ENCODE measurements at places on chromosomes 1 and 21.

DNA sequence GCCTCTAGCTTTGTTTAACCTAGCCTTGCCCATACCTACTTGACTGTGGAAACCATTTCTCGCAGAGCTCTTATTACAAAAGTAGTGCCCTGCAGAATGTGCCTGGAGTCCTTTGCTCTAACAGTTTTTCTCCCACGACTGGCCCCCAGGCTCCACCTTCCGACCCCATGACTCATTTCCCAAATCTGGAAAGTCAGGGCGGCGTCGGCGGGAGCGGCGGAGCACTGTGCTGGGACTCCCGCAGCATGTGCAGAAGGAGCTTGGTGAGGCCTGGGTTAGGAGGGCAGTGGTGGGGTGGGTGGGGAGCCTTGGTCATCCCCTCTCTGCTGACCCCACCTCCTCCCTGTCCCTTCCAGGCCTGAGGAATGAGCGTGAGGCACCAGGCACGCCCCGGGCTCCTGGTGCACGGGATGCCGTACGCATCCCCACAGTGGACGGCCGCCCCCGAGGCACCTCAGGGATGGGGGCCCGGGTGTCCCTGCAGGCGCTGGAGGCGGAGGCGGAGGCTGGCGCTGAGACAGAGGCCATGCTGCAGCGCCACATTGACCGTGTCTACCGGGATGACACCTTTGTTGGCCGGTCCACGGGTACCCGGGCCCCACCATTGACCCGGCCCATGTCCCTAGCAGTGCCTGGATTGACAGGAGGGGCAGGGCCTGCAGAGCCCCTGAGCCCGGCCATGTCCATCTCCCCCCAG, 47.5 kb downstream of the YARS1 start:
- DNase-seq = no peak

GRCh38 chr21:25897383-25897782, 162.6 kb downstream of the GABPA start:
- no peak for DNase-seq

GRCh38 chr1:76891931-76892622, 24.8 kb downstream of the ST6GALNAC5 start:
- peak; percentile 49 for DNase-seq

- DNase-seq = no peak
These were observed 765 bp upstream of the BMP8A start for GRCh38 chr1:39490596-39491145.

DNA sequence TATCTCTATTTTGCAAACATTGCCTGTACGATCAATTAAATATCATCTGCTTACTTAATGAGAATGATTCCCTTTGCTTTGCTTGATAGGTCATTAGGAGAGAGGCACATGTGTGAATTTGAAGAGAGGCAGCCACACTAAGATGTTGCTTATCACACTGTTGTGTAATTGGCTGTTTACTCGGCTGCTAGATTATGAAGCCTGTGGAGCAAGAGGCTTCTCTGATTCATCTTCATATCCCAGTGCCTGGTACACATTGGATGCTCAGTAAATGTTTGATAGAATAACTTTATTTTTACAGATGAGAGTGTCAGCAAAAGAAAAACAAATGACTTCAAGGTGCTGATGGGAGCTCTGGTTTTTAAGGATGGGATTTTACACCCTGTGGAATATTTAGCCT, 156.2 kb upstream of the C8B start:
- DNase-seq = no peak

GRCh38 chr1:23451441-23451840, 26.9 kb upstream of the TCEA3 start:
- DNase-seq = no peak

GRCh38 chr1:161498646-161499045, 6.6 kb upstream of the FCGR2A start:
- DNase-seq = no peak
